ENCODE measurements at places on chromosomes 12 and 14.
A peak's percentile ranks its signal among the peaks of the same experiment; 100 is the strongest.

DNA sequence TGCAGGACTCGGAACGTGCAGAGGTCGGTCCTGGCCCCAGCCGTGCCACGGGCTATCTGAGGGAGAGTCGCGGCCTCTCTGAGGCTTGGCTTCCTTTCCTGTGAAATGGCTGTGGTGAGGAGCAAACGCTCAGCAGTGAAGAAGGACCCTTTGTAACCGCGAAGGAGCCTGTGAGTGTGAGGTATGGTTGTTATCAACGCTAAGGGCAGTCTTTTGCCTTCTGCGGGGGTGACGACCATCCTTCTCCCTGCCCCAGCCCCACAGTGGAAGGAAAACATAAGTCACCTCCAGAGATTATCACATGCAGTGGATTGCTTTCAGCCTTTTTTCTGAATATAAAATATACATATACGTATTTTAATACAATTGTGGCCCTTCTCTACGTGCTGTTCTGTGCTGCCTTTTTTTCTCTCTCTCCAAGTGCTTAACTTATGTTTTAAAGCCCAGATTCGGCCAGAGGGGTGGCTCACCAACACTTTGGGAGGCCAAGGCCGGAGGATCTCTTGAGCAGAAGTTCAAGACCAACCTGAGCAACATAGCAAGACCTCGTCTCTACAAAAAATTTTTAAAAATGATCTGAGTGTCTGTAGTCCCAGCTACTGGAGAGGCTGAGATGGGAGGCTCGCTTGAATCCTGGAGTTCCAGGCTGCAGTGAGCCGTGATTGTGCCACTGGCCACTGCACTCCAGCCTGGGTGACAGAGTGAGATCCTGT is 17.4 kb downstream of the TAMALIN start:
- DNase-seq: no peak

DNA sequence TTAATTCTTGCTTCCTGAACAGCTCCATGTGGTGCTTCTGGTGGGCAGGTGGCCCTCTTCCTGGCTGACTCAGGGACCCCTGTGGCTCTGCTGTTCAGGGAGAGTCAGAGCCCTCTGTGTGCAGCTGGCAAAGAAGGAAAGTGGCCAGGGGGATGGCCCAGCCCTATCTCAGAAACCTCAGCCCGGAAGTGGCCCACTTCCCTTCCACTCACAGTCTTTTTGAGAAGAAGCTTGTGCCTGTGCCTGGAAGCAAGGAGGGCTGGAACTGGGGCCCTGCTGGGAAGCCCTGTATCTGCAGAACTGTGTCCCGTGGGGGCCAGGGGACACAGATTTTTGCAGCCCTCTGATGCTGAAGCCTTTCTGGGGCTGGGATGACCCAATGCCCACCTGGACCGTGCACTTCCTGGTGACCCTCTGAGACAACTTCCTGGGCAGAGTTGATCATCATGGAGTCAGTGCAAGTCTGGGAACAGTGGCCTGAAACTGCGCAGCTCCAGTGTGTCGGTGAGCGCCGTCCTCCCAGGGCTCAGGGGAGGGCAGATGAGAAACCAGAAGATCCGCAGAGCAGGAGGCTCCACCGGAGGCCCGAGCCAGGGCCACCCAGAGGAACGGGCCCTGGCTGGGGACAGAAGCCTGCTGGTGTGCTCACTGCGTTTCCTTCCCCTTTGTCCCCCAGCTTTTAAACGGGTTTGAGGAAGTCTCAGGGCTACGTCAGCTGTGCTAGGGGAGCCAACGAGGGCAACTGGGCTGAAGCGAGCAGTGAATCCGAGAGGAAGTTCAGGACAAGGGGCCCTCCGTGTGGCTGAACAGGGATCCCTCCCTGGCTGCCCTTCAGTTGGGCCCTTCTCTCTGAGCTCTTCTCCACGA is 217.4 kb upstream of the RTL1 start:
- DNase-seq: no peak

DNA sequence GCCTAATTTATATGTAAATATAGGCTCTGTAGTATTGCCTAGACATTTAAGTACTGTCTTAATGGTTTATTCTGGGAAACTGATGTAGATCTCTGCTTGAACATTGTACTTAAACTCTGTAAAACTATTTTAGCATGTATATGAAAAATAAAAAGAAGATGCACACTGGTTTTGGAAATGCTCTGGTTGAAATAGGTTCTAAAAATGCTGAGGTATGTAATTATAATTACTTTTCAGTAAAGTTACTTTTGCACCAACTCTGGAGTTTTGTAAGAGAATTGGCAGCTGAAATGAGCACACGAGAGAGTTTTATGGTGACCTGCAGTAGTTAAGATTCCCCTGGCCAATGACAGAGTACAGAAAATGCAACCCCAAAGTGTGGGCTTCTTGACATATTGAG is 353.9 kb downstream of the ATP23 start:
- DNase-seq: no peak

DNA sequence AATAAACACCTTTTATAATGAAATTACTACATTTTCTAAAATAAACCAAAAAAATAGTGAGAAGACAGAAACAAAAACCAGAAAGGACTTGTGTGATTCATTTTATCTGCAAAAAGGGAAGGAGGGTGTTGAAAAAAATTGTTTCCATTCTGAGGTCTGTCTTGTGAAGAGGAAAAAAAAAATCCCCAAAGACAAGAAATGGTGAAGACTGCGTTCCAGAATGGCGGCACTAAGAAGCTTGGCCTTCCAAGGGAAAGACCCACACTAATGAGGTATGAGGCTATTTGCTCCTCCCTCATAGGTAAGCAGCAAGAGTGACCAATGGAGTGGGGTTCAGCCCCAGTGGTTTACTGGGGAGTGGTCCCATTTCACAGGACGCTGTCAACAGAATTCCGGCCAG is 35.0 kb downstream of the GNPTAB start:
- no peak for DNase-seq

DNA sequence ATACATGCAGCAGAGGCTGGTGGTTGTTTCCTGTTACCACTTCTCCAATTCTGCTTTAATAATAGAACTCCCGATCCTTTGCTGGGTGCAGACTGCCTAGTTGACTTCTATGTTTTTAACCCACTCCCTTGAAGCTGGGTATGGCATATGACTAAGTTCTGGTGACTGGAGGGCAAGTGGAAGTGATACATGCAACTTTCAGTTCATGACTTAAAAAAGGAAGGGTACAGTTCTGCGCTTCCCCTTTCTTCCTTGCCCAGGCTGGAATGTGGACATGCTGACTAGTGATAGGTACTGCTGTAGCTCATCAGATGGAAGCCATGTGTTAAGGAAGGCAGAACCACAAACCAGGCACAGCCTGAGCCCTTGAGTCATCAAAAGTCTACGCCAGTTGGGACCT is 2.4 kb upstream of the A2M start:
- no peak for DNase-seq

- DNase-seq: peak; percentile 86
Observed at GRCh38 chr12:63779498-63780481, at the start of gene RXYLT1. RXYLT1 (plus strand) TSS chr12:63779909; CDS start chr12:63779961, 52 bp downstream.

DNA sequence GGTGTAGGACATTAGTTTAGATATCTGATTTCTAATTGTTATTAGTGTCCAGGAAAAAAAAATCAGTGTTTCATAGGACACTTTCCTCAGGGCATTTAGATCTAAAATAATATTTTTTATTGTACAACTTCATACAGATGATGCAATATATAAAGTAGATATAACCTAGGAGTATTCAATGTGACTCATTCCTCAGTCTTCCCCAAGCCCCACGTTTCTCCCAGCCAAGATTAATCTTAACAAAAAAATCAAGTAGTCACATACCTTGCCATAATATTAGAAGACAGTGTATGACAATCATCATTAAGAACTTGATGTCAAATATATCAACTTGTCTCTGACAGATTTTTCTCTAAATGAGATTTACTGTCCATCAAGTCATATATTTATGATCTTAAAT is 37.1 kb downstream of the PPFIA2 start:
- DNase-seq: no peak

DNA sequence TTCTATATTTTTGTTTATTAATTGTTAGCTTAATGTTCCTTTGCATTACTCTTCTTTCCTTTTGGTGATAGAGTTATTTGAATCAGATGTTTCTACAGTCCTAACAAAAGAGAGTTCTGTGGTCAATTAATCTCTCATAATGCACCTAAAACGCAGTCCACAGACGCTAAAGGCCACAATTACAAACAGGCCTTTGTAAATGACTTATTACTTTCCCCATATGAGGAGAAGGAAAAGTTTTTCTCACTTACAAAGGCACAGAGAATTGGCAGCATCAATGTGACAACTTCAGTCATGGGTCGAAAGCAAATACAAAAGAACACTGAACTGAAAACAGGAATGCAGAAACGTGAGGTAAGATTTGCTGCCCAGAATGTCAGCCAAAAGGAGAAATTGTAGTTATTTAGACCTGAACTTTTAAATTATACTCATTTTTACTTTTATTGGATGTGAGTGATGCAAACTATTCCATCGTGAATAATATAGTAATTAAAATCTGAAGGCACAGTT is 142.0 kb upstream of the SYT10 start:
- no peak for DNase-seq

GRCh38 chr14:78933948-78934524 is 763.9 kb downstream of the NRXN3 start:
- peak; percentile 15 for DNase-seq

DNA sequence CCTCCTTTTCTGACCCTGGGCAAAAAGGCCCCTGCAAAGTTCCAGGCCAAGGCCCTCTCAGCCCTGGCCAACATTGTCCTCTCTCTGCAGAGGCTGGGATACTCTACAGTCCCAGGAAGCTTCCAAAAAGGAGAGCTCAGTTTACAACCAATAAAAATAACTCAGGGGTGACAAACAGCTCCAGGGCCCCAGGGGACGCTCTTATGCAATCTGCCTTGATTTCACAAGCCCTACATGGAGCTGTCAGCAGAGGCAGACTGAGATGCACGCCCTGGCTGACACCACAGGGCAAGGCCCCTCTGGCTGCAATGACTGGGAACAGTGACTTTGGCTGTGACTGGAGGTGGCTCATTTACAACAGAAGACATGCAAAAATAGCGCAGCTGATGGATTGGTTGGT is 129.0 kb upstream of the MED13L start:
- peak; percentile 75 for DNase-seq

DNA sequence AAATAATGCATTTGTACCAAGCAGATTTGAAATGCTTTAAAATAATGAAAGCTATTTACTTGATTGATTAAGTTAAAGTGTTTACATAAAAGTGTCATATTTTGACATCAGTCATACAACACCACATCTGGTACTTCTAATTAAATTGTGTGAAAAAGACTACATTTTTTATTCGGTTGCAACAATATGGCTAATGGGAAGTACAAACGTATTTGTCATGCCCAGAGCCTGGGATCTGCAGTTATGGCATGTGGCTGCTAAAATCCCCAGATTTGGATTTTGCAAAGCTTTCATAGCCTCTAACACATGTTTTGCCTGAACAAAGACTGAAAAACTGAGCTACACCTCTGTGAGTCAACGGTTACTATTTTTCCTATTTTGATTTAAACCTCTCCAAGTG is 66.6 kb downstream of the LLPH start:
- no peak for DNase-seq

- no peak for DNase-seq
Observed at GRCh38 chr12:100263131-100263530, 3.7 kb downstream of the DEPDC4 start.

- DNase-seq: no peak
Observed at GRCh38 chr12:267581-268482, 5.2 kb upstream of the SLC6A13 start.

GRCh38 chr12:113949321-113950305 is 16.5 kb downstream of the RBM19 start:
- DNase-seq: no peak

DNA sequence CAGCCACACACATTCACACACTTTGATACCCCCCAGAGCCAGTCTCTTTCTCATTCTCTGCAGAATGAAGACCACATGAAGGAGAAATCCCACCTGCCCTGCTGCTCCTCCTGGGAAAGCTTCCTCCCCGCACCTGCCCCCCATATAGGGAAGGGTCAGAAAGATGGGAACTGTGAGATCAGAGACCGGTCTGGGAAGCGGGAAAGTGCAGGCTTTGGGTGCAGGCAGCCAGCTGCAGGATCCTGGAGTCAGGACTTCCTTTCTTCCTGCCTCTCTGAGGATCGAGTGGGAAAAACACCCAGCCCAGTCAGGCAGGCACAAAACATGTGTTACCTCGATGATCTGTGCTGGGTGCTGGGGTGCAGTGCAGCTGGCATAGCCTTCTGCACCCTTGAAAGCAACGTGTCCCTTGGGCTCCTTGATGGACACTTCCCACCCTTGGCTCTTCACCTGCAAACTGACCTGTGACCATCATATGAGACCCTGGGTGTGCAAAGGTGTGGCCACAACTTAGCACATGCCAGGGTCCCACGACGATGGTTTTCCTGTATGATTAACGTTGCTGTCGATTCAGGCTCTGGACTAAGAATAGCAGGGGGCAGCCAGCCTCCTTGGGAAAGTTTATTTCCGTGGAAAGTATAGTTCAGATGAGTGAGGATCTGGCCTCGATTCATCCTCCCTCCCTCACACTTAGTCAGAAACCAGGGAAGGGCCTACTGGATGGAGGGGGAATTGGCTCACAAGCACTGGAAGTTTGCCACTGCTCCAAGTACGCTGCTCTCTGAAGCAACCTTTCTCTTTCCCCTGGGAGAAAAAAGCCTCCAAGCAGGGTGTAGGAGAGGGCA is 105.4 kb upstream of the MED13L start:
- no peak for DNase-seq

GRCh38 chr14:96156804-96157760 is 47.6 kb upstream of the BDKRB2 start:
- DNase-seq: no peak

DNA sequence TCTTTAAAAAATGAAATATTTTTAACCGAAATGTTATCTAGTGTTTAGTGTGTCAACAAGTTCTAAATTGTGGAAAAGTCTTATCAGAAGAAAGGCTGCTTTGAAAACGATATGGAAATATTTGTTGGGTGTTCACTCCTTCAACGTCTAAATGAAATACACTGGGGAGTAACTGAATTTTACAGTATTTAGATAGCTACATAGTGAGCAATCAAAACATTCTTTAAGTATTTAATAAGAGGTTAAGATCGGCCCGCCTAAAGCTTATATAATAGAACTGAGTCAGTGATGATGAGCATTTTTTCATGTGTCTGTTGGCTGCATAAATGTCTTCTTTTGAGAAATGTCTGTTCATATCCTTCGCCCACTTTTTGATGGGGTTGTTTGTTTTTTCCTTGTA is 228.3 kb downstream of the RAD51B start:
- no peak for DNase-seq

DNA sequence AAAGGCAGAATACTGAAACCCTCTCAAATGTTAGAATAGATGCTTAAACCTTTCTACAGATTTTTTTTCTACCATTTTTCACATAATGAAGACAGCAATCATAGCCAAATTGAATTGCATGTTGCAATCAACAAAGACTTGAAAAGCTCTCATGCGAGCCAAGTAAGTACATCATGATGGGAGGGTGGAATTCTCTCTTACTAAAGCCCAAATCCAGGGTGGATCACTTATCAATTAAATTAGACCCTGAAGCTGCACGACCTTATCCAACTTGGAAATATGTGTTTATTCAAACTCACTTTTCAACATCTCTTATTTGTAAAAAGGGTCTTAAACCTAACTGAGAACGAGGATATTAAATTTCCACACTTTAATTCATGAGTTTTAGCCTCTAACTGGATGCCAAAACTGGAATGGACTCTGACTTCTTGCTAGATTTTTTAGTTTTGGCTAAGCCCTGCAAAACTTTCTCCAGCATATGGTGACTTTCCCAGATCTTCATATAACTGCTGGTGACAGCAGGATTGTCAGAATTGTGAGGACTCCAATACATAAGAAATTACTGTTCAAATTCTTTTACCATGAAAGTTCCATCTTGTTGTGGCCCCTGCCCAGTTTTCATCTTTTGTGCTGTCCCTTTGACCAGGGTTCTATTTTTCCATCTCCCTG is 53.6 kb downstream of the HECTD4 start:
- no peak for DNase-seq

- DNase-seq: no peak
Observed at GRCh38 chr14:39279515-39279914, 45.8 kb downstream of the MIA2 start.
